Smooth muscle cell of trachea (primary cell): ENCODE measurements at places on chromosomes 4 and X. TPM values are rescaled to one million over a fixed set of nuclear protein-coding genes. Genes with fewer than 3 reads are reported as not detected.

Gene GUCY1B1
- total RNA-seq = 46.6 and 54.5 TPM in 2 replicates

Gene GAGE12E
- not detected in 2 replicates for total RNA-seq

Gene AFF2
- under 0.01 TPM in 1 of 2 replicates, not detected in the other for total RNA-seq

Gene GAGE1
- not detected in 2 replicates for total RNA-seq

Gene C1QTNF7
- total RNA-seq = 0.50 and 1.9 TPM in 2 replicates

Gene SLC30A9
- total RNA-seq = 59.2 and 95.3 TPM in 2 replicates

Gene HPF1
- 19.4 and 50.3 TPM in 2 replicates for total RNA-seq

Gene RNF212
- 1.5 and 4.6 TPM in 2 replicates for total RNA-seq
